ENCODE measurements at places on chromosomes 6 and 20. TPM values are rescaled to one million over a fixed set of nuclear protein-coding genes. Genes with fewer than 3 reads are reported as not detected.

GRCh38 chr6:122749451-122750050 is 30.0 kb upstream of the FABP7 start:
- no peak overlapping the region for H3K27ac ChIP-seq
- no peaks in the 10 kb centered on the region for H3K36me3 ChIP-seq
- H3K4me3 ChIP-seq: no peak overlapping the region
- no peaks in the 10 kb centered on the region for H3K27me3 ChIP-seq
- H3K4me1 ChIP-seq: peaks cover 15% of the 10 kb centered on the region

SNRPB gene
- total RNA-seq: 391 TPM

SALL4 gene
- 0.37 TPM for total RNA-seq

CD40 gene
- total RNA-seq: 2.2 TPM
